ENCODE measurements at places on chromosomes 7 and 10.

DNA sequence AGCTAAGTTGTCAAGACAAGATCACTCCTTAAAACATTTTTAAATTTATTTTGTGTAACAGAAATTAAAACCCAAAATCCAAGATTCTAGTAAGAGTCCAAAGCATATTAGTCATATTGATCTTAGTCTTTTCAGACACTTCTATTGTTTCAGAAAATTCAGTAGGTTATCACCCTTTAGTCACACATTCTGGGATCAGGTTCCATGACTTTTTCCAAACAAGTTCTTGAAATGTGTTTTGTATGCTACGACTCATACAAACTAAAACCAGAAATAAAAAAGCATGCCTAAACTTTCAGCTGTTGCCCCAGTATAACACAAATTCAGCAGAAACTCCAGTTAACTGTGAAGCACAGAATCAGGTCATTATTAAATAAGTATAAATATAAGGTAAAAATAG is 10.7 kb downstream of the SEMA3D start:
- DNase-seq, result no peak

- no peak for DNase-seq
Observed at GRCh38 chr7:99762680-99763327, 21.2 kb downstream of the CYP3A4 start.

GRCh38 chr7:135929722-135930141 is 47.4 kb downstream of the MTPN start:
- DNase-seq, result no peak

- DNase-seq, result no peak
Observed at GRCh38 chr10:132788180-132788830, 2.4 kb upstream of the NKX6-2 start.

DNA sequence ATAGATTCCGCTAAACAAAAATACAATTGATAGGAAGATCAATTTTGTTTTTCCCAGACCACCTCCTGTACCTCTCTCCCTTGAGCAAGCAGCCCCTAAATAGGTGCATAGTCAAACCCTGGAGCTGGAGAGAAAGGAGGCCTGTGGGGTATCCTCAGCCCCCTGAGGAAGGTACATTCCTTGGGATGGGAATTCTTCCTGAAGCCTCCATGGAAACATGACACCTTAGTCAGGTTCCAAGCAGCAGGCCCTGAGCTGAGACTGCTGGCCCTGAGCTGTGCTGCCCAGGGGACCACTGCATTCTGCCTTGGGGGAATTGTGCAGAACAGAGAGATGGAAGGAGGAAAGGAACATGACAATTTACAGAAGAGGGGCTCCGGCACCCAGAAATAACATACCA is 7.4 kb downstream of the HNRNPF start:
- DNase-seq, result no peak

GRCh38 chr7:155164316-155164715 is 94.2 kb downstream of the HTR5A start:
- DNase-seq, result no peak

DNA sequence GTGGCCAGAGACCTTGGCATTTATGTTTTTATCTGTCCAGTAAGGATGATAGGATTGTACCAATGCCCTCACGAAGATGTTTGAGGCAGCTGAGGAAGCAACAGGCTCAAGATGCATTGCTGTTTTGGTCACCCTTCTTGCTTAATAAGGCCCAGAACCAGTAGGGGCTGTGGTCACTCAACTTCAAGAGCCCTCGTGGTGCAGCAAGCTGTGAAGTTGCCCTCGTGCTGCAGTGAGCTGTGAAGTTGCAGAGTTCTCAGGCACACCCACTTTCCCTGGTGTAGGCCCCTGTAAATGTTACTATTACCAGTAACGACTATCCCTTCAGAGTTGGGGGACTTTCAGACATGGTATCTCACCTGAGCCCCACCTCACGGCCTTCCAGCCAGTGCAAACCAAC is 207.6 kb upstream of the LYZL1 start:
- no peak for DNase-seq

DNA sequence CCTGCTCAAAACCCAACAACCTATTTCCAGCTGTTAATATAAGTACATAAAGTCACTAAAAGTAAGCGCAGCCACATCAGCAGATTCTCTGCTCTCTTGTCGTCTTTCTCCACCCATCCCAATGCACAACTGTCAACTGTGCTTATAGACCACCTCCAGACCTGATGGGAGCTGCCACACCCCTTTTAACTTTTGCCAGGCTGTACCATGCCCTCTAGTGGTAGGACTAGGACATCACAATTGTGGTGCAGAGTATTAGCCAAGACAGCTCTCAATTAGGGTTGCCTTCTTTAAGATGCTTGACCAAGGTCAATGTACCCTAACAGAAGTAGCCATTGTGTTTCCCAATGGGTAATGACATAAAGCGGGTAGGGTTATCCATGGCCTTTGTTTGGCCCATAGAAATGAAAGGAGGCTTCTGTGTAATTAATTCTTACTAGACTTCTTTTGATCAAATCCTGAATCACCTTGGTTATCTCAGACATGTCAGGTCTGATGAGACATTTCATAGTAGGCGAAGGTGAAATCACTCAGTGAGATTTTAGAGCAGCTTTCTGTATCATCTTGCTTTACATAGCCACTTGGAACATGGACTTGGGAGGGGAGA is 68.1 kb downstream of the SCRN1 start:
- DNase-seq, result peak; percentile 80

DNA sequence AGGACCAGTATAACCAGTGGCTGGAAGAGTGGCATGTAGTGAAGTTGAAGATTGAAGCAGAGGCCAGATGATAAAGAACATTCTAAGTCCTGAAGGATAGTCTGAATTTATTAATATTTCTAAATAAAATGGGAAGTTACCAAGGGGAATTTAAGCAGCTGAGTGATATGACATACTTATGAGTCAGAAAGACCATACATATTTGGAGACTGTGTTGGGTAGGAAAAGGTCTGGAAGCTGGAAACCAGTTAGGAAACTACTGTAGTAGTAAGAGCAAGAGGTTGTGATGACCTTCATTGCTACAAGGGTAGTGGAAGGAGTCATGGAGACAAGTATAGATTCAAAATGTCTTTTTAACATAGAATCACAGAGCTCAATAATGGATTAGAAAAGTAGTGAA is 752.3 kb downstream of the SUGCT start:
- DNase-seq, result no peak

GRCh38 chr10:33153251-33153967 is 181.1 kb downstream of the NRP1 start:
- DNase-seq, result no peak

DNA sequence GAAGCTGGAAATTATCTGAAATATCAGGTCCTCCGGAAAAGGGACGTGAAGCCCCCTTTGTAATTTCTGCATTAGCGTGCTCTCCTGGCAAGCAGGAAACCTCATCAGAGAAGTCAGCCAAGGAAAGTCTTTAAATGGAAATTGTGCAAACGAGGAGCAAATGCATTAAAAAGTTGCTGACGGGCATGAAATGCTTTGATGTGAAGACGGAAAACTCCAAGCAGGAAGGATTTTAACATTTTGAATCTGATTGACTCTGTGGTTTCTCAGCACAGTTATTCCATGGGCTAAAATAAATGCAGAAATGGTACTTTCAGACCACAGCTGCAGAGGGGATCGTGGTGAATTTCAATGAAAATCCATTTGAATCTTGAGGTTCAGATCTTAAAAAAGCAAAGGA is 167.8 kb downstream of the AHR start:
- peak; percentile 36 for DNase-seq

DNA sequence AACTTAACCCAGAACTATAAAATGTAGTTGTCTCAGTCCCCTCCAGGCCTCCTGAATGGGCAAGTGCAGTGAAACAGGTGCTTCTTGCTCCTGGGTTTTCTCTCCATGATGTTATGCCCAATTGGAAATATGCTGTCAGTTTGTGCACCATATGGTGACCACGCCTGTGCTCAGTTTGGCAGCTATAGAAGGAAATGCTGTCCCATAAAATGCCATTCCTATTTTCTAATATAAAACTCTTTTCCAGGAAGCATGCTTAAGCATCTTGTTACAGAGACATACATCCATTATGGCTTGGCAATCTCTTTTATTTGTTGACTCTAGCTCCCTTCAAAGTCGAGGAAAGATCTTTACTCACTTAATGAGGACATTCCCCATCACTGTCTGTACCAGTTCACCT is 45.2 kb downstream of the FGFBP3 start:
- no peak for DNase-seq

- DNase-seq, result no peak
Observed at GRCh38 chr7:90383422-90383821, 19.8 kb upstream of the CLDN12 start.

DNA sequence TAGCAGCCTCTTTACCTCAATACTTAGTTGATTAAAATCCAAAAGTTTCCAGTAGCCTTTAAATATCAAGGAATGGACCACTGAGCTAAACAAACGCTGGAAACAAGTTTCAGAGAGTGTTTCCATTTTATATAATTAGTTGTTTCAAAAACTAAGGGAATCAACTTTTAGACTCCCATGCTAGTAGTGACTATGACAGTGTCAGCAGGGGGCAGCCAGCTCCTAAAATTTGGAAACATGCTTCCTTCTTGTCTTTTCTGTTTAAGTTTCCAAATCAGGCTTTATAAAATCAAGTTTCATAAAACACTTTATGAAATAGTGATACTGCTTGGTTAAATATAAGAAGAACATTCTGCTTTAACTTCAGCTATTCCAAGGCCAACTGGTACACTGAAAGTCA is 138.2 kb upstream of the TMEM229A start:
- DNase-seq, result no peak

DNA sequence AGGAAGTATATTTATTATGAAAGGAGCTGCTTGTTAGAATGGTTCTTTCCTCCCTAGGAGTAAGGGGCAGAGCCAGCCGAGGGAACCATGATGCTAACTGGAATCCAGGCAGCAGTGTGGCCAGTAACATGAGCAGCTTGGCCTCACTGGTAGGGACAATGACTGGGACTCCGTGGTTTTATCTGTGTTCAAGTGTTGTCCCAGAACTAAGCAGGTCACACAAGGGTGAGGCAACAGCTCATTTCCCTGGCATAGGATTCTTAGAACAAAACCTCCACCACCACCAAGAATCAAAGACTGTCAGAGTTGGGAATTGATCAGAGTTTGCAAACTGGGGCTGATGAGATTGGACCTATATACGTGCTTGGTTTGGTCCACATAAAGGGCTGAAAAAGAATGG is 138.9 kb upstream of the COBL start:
- no peak for DNase-seq

DNA sequence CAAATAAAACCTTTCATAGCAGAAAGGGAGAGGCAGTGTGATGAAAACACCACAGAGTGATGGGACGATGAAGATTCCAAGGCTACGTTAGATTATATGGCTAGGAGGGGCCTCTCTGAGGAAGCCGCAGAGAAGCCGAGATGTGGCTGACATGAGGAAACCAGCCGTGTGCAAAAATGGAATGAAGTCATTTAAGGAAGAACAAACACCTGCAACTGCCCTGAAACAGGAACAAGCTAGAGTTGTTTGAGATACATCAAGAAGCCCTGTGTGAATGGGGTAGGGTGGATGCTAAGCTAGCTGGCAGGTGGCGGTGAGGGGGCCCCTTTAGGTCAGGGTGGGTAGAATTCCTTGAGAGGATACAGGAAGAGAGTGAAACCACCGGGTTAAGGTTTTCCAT is 129.5 kb downstream of the KLF6 start:
- DNase-seq, result peak; percentile 44

GRCh38 chr7:69849268-69849667 is 251.0 kb downstream of the AUTS2 start:
- DNase-seq, result no peak

GRCh38 chr7:79398138-79398749 is 55.2 kb downstream of the MAGI2 start:
- no peak for DNase-seq

- DNase-seq, result no peak
Observed at GRCh38 chr10:499991-500390, 189.5 kb downstream of the DIP2C start.

DNA sequence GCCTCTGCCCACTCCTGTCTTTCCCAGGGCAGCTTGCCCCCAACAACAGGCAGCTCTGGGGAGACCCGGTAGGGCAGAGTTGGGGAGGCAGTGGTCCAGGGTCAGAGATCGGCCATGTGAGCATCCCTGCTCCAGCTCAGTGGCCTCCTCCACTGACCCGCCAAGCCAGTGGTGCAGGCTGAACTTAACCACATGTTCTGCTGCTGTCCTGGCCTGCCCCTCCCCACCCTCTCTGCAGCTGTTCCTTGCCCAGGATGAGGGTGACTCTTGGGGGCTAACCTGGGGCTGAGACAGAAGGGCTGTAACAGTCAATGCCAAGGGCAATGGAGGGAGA is 349.3 kb downstream of the PLXNA4 start:
- no peak for DNase-seq

GRCh38 chr10:107129000-107129399 is 35.5 kb downstream of the SORCS1 start:
- DNase-seq, result no peak

GRCh38 chr7:124009321-124009720 is 23.5 kb downstream of the TMEM229A start:
- no peak for DNase-seq

GRCh38 chr10:98664329-98665042 is 217.8 kb upstream of the HPS1 start:
- DNase-seq, result peak; percentile 66

DNA sequence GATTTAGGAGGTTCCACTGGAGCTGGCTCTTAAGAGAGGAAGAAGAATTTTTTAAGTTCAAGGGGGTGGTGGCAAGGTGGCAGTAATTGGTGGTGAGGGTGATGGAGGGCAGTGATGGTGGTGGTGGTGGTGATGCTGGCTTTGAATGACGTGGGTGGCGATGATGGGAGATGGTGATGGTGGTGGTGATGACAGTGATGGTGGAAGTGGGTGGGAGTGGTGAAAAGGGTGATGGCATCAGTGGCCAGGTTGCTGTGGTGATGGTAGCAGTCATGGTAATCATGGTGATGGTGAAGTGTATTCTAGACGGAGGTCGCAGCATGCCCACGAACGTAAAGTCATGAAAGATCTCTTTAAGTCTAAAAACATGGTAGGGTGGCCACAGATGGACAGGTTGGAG is 197.3 kb downstream of the PTEN start:
- DNase-seq, result no peak

DNA sequence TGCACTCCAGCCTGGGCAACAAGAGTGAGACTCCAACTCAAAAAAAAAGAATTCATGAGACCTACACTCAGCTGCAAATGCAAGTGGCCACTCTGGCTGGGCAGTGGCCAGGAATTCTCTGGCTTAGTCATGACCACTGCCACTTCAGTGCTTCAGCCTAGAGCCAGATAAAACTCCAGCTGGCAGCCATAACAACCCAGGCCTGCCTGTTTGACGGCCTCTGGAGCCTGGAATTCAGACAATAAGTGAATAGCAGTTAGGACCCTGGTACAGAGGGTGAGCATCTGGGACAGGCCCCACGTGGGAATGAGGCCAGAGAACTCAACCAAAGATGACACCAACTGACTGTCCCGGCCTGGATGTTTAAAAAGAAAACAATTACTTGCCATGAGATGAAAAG is 18.9 kb downstream of the RCC1L start:
- DNase-seq, result no peak

- no peak for DNase-seq
Observed at GRCh38 chr7:16040346-16040745, 353.9 kb upstream of the MEOX2 start.

GRCh38 chr7:5589819-5590595 is 166.4 kb upstream of the TNRC18 start:
- no peak for DNase-seq

Measured in KBM-7 (cell line).